Heart right ventricle (tissue), 16 donors: ENCODE measurements at places on chromosomes 7 and 10. TPM values are rescaled to one million over a fixed set of nuclear protein-coding genes. Genes with fewer than 3 reads are reported as not detected.

The GLI3 gene
- 0.51 TPM for polyA plus RNA-seq

The HMX3 gene
- not detected for polyA plus RNA-seq

The TBC1D12 gene
- 22.9 TPM for polyA plus RNA-seq

The AMPH gene
- polyA plus RNA-seq: 0.95 TPM

The PIK3CG gene
- 0.16 TPM for polyA plus RNA-seq

The FKBP6 gene
- not detected for polyA plus RNA-seq

The TMEM229A gene
- polyA plus RNA-seq: not detected

The FGL2 gene
- polyA plus RNA-seq: 3.4 TPM

The UTF1 gene
- not detected for polyA plus RNA-seq

The TBX20 gene
- 5.4 TPM for polyA plus RNA-seq

The SFXN3 gene
- polyA plus RNA-seq: 16.6 TPM

The CHRM2 gene
- 30.8 TPM for polyA plus RNA-seq

The GBX1 gene
- 1.0 TPM for polyA plus RNA-seq

The SUFU gene
- polyA plus RNA-seq: 3.3 TPM

The VIPR2 gene
- polyA plus RNA-seq: 20.9 TPM

The FGFR2 gene
- 0.22 TPM for polyA plus RNA-seq

The ZCWPW1 gene
- polyA plus RNA-seq: 7.5 TPM

The CEP55 gene
- 0.20 TPM for polyA plus RNA-seq

The CUBN gene
- 0.37 TPM for polyA plus RNA-seq

The KAZALD1 gene
- polyA plus RNA-seq: 16.5 TPM

The CYP2C19 gene
- polyA plus RNA-seq: not detected

The ZEB1 gene
- polyA plus RNA-seq: 10.6 TPM

The FOXI2 gene
- polyA plus RNA-seq: 0.19 TPM

The HBP1 gene
- polyA plus RNA-seq: 25.4 TPM

The LRMDA gene
- 4.0 TPM for polyA plus RNA-seq

The LOXL4 gene
- polyA plus RNA-seq: 5.6 TPM

The MRPL32 gene
- polyA plus RNA-seq: 99.2 TPM

The ECHDC3 gene
- 83.1 TPM for polyA plus RNA-seq

The PIP gene
- not detected for polyA plus RNA-seq

The LIPJ gene
- polyA plus RNA-seq: 0.37 TPM

The EBLN1 gene
- polyA plus RNA-seq: not detected

The PAPOLB gene
- polyA plus RNA-seq: 0.15 TPM

The ZNF316 gene
- 7.6 TPM for polyA plus RNA-seq

The DGKI gene
- polyA plus RNA-seq: 0.22 TPM

The RASSF4 gene
- polyA plus RNA-seq: 89.4 TPM

The UCN3 gene
- polyA plus RNA-seq: not detected

The AVPI1 gene
- polyA plus RNA-seq: 41.0 TPM

The PTF1A gene
- polyA plus RNA-seq: not detected
